ENCODE measurements at places on chromosomes 1 and 21. TPM values are rescaled to one million over a fixed set of nuclear protein-coding genes. Genes with fewer than 3 reads are reported as not detected.
A peak's percentile ranks its signal among the peaks of the same experiment; 100 is the strongest.

DNA sequence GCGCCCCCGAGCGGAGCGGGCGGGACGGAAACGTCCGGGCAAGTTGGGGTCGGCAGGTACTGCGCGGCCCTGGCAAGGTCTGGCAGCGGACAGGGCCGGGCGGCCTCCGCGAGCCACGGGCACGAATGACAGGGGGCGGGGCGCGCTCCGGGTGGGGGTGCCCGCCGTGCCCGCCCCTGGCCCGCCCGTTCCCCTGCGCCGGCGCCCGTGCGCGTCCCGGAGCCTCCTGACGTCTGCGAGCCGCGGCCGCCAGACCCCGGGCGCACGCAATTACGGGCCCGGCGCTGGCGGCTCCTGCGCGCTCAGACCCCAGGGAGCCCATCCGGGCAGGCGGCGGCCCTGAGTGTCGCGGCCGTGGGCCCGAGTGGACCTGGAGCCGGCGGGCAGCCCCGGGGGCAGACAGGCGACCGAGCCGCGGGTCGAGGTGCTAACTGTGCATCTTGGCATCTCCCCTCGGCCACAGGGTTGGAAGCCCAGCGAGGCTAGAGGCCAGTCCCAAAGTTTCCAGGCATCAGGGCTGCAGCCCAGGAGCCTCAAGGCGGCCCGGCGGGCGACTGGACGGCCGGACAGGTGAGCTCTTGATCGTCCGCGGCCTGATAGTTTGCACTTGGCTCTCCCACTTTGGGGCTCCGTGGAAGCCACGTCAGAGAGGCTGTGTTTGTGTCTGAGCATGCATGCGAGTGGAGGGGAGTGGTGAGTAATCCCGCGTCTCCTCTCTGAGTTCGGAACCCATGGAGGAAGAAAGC is 918 bp downstream of the MIB2 start:
- peaks cover 7% of the 10 kb centered on the region for H3K4me1 ChIP-seq
- H3K36me3 ChIP-seq, result peaks cover 6% of the 10 kb centered on the region
- H3K27ac ChIP-seq, result peak overlapping the region; percentile 98
- H3K27me3 ChIP-seq, result no peaks in the 10 kb centered on the region
- H3K4me3 ChIP-seq, result peak overlapping the region; percentile 83

DNA sequence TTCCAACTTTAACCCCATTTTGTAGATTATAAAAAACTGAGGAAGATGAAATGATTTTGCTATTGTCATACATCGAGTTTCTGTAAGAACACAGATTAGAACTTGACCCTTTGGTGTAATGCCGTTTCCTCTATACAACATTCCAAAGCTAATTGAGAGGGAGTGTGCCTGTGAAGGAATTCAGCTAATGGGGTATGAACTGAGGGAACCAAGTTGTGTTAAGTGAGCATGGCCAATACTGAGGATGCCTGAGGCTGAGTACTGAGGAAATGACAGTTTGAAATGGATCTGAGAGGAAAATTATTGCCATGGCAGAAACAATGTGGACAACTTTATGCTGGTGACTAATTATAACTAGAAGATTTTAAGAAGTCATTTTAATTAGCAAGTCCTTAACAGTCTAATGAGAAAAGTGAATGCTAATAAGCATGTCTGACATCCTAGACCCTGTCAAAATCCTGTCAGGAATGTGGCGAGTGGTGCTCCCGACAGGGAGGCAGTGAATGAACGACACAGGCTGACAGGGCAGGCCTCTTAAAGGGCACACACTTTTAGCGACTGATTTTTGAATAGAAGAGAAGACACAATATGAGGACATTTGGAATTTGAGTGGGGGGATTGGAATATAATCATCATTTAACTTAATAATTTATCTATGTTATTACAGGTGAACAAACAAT is 262.5 kb downstream of the HLX start:
- H3K4me3 ChIP-seq, result no peak overlapping the region
- H3K36me3 ChIP-seq, result no peaks in the 10 kb centered on the region
- no peaks in the 10 kb centered on the region for H3K27me3 ChIP-seq

DNA sequence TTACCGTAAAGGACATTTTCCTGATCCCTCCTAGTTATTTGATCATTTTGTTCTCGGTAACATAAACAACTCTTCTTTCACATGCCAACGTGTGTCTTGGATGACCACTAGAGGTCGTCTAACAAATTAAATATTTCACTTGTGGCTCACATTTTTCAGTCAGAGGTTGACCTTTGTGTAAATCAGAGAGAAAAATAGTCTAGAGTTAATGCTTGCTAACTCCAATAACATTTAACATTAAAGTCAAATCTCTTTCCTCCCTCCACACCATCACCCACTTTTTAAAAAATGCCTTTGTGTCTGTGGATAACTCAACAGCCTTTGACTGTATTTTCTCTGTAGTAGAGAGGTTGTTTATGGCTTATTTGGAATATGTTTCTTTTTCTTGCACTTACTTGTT is 220.5 kb upstream of the B3GALT2 start:
- peaks cover 23% of the 10 kb centered on the region for H3K4me1 ChIP-seq
- DNase-seq, result peak; percentile 76
- H3K27ac ChIP-seq, result no peak overlapping the region
- H3K27me3 ChIP-seq, result no peaks in the 10 kb centered on the region

GRCh38 chr21:17348849-17349248 is 164.0 kb upstream of the CXADR start:
- H3K27ac ChIP-seq, result no peak overlapping the region
- no peak for DNase-seq
- H3K4me3 ChIP-seq, result no peak overlapping the region
- H3K36me3 ChIP-seq, result no peaks in the 10 kb centered on the region

GRCh38 chr1:21666576-21667320 is 2.4 kb downstream of the RAP1GAP start:
- H3K27ac ChIP-seq, result no peak overlapping the region
- H3K4me1 ChIP-seq, result peaks cover 3% of the 10 kb centered on the region
- peaks cover 22% of the 10 kb centered on the region for H3K27me3 ChIP-seq
- no peak for DNase-seq
- no peak overlapping the region for H3K4me3 ChIP-seq
- no peaks in the 10 kb centered on the region for H3K36me3 ChIP-seq

DNA sequence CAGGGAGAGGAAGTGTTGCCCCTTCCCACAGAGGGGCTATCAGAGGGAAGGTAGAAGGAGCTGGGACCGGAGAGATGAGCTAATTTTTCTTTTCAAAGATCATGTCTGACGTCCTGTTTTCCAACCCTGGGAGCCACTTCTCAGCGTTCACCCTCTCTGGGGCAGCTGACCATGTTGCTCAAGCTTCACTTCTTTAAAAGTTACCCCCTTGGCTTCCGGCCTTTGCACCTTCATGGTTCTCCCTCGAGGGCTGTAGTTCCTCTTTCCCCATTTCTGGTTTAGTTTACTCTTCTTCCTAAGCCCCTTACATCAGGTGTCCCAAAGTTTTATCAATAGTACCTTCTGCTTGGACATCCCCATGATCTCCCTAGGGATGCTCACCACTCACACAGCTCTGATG is 23.8 kb upstream of the CSF1 start:
- no peaks in the 10 kb centered on the region for H3K36me3 ChIP-seq
- no peak overlapping the region for H3K27ac ChIP-seq
- no peak overlapping the region for H3K4me3 ChIP-seq
- H3K27me3 ChIP-seq, result peaks cover 3% of the 10 kb centered on the region
- peaks cover 21% of the 10 kb centered on the region for H3K4me1 ChIP-seq

DNA sequence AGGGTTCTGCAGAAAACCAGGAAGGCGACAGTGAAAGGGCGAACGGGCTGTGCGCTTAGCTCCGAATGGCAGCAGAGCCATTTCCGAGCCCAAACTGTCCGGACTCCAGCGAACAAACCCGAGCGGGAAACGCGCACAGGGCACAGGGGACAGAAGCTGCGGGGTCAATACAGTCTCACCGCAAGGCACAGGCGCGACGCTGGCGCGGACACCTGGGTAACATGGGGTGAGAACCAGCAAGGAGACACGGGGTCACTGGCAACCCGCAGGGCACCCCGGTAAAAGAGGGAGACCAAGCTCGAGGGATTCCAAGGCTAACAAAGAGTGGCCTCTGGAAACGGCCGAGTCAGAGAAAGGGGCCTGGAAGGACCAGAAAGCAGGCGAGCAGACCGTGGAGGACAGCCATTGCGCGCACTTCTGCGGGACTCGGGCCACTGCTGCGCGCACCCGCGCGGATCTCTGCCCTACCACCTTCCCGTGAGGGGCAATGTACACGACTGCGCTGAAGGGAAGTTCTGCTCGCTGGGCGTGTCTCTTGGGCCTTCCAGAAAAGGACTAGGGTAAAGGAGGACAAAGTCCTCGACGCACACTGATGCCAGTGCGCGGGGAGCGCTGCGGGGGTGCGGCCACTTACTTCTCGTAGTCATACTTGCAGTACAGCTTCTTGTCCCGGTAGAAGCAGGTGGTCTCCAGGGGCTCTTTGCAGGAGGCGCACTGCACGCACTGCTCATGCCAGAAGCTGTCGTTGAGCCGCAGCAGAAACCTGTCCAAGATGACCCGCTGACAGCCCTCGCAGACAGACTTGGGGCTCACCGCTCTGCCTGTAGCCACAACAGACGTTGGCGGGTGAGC is 3.8 kb downstream of the LMX1A start:
- peak; percentile 48 for DNase-seq
- H3K4me1 ChIP-seq, result peaks cover 29% of the 10 kb centered on the region
- H3K27ac ChIP-seq, result no peak overlapping the region
- peaks cover 99% of the 10 kb centered on the region for H3K27me3 ChIP-seq
- peak overlapping the region; percentile 7 for H3K4me3 ChIP-seq

DNA sequence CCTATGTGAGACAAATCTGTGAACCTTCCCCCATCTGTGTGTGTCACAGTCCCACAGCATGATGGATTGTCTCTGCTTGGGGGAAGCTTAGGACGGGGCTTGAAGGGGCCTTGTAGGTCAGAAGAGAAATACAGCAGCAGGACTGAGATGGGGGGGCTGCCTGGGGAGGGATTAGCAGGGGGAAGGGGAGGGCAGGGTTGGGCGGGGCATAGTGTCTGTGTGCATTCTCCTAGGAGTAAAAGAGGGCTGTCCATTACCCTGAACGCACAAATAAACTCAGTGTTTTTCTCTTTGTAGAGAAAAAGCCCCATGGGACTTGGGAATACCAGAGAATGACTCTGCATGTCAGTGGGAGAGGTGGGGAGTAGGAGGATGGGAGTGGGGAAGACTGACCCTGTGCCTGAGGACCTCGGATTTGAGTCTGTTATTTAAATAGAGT is 16.4 kb downstream of the RNF220 start:
- peaks cover 18% of the 10 kb centered on the region for H3K4me1 ChIP-seq
- H3K27me3 ChIP-seq, result peaks cover 38% of the 10 kb centered on the region
- no peak for DNase-seq
- H3K36me3 ChIP-seq, result no peaks in the 10 kb centered on the region
- H3K27ac ChIP-seq, result no peak overlapping the region

GRCh38 chr1:12407050-12407961 is 177.5 kb downstream of the VPS13D start:
- DNase-seq, result no peak
- no peaks in the 10 kb centered on the region for H3K27me3 ChIP-seq
- H3K4me3 ChIP-seq, result no peak overlapping the region
- no peaks in the 10 kb centered on the region for H3K36me3 ChIP-seq

GRCh38 chr1:30339866-30340265 is 383.5 kb downstream of the MATN1 start:
- no peaks in the 10 kb centered on the region for H3K4me1 ChIP-seq
- DNase-seq, result no peak
- peaks cover 8% of the 10 kb centered on the region for H3K27me3 ChIP-seq
- no peak overlapping the region for H3K4me3 ChIP-seq
- no peaks in the 10 kb centered on the region for H3K36me3 ChIP-seq

GRCh38 chr1:237164406-237165352 is 122.7 kb downstream of the RYR2 start:
- peaks cover 25% of the 10 kb centered on the region for H3K4me1 ChIP-seq
- peaks cover 3% of the 10 kb centered on the region for H3K36me3 ChIP-seq
- peak overlapping the region; percentile 15 for H3K27ac ChIP-seq

The LINGO4 gene
- polyA plus RNA-seq, result not detected

The PTCH2 gene
- polyA plus RNA-seq, result 0.65 TPM

The LEFTY1 gene
- 0.25 TPM for polyA plus RNA-seq

The CAPN8 gene
- not detected for polyA plus RNA-seq

The CHRNB2 gene
- polyA plus RNA-seq, result not detected

The HLCS gene
- 12.4 TPM for polyA plus RNA-seq
